ENCODE measurements at places on chromosomes 3 and 15.

GRCh38 chr15:65791335-65792137, 557 bp downstream of the DENND4A start:
- no peak for DNase-seq

DNA sequence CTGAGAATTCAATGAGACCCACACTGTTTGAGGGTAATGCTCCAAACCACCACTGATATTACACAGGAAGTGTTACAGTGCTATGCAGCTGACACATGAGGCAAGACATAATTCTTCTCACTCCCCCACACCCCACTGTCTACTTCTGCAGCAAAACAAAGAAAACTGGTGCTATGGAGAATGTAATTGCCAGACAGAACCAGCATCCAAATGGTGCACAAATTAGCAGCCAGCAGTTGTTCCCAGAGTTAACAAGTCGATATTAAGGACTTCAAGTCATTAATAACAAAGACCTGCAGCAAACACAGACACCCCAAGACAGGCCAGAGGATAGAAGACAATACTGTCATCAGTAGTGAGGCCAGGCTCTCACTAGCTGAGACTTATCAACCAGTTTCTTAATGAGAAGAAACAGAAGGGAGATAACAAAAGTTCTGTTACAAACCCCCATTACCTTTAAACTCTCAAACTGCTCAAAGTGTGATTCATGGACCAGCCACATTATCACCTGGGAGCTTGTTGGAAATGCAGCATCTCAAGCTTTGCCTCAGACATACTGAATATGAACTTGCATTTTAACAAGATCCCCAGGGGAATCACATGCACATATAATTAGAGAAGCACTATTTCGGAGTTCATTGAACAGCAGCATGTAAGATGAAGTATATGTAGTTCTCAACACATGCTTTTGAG, 58.7 kb upstream of the FNDC3B start:
- no peak for DNase-seq

DNA sequence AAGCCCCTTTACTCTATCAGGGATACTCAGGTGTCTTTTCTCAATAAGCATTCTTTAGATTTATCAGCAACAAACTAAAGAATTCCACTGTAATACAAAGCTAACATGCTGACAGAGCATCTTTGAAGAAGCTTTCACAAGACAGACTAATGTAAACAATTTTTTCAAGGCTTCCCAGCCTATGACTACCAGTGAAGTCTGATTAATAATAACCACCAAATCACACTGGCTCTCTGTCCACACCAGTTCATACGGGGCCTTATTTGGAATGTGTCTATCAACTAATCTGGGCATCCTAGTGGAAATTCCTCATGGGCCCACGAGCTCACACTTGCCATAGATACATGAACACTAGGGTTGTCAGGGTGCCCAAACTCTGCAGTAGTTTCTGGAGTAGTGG, 84.5 kb downstream of the EFL1 start:
- DNase-seq = no peak

DNA sequence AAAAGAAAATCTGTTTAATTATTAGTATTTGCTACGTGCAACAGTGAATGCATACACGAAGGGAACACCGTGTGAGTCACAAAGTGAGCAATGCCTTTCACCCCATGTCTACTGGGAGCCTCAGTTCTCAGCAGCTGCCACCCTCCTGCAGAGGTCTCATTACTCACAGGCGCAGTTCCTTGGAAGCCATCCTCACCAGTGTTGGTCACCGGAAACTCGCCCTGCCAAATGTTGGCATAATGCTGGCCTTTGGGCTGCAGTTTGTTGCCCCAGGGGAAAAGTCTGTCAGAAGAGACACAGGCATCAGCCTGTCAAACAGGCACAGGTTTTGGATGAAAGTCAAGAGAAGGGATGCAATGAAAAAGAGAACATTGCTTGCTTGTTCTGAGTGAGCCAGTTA, 50.1 kb downstream of the SUMF1 start:
- peak; percentile 99 for DNase-seq
